ENCODE measurements at places on chromosomes 2 and 18.

GRCh38 chr2:171930385-171930784 lies 8.1 kb downstream of the HAT1 start:
- no peak for DNase-seq

GRCh38 chr18:37520508-37520907 lies 45.1 kb downstream of the CELF4 start:
- no peak for DNase-seq

DNA sequence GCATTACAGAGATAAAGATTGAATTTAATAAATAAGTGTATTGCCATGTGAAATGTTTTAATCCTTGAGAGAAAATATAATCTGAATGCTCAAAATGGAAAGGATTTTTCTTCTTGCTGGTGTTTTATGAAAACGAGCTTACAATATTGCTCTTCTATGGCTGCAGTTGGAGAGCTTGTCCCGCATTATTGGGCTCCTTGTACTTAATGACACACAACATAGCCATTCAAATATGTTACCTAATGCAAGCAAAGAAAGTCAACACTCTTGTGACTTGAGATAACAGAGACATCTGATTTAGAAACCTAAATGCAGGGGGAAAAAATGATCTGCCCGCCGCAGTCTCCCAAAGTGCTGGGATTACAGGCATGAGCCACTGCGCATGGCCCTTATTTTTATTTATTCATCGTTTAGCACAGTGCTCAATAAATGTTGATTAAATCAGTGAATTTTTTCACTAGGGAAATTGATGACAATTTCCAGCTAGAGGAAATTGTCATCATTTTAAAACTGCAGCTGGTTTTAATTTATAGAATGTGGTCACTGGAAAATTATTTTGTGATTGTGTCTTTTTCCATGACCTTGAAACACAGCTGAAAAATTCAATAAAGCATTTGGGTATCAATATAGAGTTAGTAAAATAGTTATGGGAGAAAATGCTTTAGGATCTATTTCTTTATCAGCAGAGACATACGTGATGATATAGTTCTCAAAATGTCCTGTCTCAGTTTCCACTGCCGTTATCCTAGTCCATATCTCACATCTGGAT lies 2.4 kb upstream of the PRKD3 start:
- no peak for DNase-seq

- DNase-seq = no peak
Observed at GRCh38 chr18:40222776-40223175, 1732.3 kb upstream of the PIK3C3 start.

DNA sequence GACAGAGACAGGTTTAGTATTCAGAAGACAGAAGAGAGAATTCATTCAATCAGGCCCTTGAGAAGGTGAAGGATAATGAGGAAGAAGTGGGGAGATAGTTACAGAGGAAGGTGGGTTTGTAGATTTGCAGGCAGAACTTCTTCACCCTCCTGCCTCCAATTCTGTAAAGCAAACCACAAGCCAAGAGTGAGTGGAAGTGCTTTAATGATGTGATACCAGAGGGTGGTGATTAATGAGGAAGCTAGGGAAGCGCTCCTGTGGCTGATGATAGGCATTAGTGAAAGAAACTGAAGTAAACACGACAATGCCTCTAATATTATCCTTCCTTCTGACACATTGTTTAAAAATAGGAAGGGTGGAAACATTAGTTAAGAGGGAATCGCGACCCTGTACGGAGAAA lies 78.2 kb downstream of the CAPN13 start:
- no peak for DNase-seq

GRCh38 chr2:43443282-43443681 lies 152.6 kb downstream of the THADA start:
- no peak for DNase-seq

GRCh38 chr2:47070920-47071824 lies 83.9 kb downstream of the STPG4 start:
- DNase-seq = peak; percentile 54

- no peak for DNase-seq
Observed at GRCh38 chr2:126543081-126543480, 112.9 kb upstream of the GYPC start.

DNA sequence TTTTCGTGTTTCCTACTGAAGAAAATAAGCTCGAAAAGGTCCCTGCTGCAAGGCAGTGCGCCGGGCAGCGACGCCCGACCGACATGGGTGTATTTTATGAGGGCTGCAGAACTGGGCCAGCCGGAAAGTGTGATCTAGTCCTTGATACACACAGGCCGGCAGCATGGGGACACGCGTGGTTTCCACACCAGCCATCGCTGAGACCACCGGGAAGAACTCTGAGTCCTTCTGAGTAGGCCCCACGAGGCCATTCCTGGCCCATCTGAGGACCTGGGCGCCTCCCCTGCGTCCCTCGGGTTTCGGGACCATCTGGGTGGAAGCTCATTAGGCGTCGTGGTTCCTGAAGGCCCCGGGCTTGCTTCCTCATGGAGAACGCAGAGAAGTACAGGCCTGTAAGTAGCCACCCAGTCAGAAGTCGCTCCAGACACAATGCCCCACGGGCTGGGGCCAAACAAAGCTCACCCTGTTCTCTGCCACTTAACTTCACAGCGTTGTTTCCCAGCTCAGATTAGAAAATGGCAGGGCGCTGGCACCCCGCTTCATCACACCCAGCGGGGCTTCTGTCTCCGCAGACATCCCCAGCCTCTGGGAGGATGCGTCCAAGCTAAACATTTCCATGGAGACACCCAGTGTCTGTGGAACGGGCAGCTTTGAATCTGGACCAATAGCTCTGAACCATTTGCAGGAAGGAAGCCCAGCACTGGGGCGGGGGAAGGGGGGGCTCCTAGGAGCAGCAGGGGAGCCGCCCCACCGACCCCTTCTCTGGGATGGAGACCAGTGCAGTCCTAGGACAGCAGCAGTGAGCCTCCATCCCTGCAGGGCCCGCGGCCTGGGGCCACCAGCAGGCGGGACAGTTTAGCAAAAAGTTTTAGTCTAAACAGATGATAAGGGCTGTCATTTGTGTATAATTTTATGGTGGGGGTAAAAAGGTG lies 2.4 kb downstream of the NFATC1 start:
- no peak for DNase-seq

DNA sequence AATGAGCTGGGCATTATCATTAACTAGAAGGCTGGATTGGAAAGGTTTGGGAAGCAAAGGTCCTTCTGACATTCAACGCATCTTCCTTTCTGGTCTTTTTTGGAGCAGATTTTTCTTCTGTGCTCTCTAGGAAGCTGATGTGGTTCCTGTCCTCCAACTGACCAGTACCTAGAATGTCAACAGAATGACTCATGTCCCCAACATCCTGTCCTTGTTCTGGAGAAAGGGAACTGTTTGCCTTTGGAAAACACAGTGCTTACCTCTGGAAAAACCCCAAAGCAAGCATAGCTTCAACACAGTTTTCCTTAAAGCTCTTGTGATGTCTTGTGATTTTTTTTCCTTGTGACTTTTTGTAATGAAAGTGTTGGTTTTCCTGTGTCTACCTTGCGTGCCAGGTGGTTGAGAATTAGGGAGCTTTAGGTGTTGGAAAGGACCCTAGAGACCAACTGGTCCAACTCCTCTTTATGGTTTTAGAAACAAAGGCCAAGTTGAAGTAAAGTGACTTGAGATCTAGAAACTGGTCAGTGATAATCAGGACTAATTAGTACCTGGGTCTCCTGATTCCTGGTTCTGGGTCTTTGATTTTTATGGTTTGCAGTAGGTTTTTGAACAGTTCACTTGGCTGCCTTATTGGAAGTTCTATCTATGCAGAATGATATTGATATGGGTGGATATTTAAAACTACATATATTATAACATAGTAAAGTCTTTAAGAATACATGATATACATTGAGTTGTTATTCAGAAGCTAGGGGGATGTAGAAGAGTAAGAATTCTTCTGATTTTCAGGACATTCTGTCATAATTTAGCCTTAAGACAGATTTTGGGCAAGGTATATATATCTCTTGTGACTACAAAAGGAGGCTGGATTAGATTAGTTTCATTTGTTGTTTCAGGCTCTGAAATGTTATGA lies 70.5 kb downstream of the FMNL2 start:
- DNase-seq = no peak

DNA sequence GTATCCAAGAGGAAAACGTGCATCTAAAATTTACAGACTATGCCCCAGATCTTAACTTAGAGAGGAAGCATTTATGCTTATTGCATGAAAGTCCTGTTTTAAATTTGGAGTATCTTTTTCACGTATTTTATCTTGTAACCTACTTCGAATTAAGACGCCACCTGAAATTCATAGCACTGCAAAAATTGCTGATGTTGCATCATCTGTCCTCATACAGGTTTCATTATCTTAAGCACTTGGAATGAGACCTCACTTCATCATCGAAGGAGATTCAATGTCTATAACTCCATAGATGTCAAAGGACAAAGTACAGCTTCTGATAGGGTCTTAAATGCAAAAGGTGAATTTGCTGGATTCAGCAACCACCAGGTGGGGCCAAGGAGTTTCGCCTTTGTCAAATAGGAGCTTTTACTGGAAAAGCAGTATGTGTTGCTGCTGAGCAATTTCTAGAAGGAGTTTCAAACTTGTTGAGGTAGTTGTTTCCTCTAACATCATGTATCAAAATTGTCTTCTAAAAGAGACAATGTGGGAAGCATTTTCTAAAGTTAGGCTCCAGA lies 106.4 kb upstream of the CCDC85A start:
- no peak for DNase-seq

GRCh38 chr2:220051716-220052115 lies 424.3 kb downstream of the SLC4A3 start:
- no peak for DNase-seq

DNA sequence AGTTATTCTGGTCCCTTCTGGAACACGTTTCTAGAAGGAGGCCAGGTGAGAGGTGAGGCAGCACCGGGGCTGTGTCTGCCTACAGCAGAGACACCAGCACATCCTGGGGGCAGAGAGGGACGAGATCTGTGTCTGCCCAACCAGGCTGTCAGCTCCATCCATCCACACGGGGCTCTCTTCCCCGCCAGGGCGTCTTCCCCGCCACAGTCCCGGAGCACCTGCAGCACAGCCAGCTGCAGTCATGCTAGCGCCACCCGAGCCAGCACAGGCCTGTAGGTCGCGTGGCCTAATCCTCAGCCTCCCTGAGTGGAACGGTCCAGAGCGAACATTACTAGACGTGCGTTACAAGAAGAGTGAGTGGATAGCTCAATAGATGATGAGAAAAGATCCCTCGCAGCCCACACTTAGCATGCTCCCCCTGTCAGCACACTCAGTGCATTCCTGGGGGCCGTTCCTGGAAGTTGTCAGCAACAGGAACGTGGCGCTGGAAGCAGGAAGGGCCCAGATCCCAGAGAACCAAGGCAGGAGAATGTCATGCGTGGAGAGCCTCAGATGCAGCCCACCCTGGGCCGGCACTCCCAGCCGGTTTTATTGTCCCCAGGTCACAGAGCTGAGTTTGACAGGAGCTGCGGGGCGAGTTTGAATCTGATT lies 179.0 kb downstream of the TWIST2 start:
- no peak for DNase-seq

GRCh38 chr2:68236103-68236734 lies 16.1 kb downstream of the PPP3R1 start:
- no peak for DNase-seq

DNA sequence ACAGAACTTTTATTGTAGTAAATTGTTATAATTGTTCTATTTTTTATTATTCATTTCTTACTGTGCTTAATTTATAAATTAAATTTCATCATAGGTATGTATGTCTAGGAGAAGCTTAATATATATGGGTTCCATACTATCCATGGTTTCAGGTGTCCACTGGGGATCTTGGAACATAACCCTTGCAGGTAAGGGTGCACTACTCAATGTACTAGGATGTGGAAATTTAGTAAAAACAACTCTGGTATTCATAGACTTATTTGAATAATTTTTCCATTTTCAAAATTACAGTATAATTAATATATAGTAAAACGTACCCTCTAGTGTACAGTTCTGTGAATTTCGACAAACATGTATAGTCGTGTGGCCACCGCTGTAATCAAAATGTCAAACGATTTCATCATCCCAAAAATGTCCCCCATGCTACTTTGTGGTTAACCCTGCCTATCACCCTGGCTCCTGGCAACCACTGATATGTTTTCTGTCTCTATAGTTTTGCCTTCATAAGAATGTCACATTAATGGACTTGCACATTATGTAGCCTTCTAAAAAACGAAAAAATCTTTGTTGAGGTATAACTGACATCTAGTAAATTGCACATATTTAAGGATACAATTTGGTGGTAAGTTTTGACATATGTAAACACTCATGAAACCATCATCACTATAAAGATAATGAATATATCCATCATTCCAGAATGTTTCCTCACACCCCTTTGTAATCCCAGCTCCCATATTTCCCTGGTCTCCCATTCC lies 45.7 kb downstream of the ARL5A start:
- no peak for DNase-seq

- no peak for DNase-seq
Observed at GRCh38 chr2:226983895-226984749, 148.3 kb downstream of the RHBDD1 start.

- DNase-seq = no peak
Observed at GRCh38 chr2:66561645-66562303, 126.8 kb downstream of the MEIS1 start.

- DNase-seq = no peak
Observed at GRCh38 chr2:156158808-156159207, 173.7 kb downstream of the NR4A2 start.

- no peak for DNase-seq
Observed at GRCh38 chr2:2777876-2778275, 446.8 kb upstream of the MYT1L start.

- DNase-seq = no peak
Observed at GRCh38 chr2:16247326-16248122, 307.2 kb downstream of the MYCN start.

DNA sequence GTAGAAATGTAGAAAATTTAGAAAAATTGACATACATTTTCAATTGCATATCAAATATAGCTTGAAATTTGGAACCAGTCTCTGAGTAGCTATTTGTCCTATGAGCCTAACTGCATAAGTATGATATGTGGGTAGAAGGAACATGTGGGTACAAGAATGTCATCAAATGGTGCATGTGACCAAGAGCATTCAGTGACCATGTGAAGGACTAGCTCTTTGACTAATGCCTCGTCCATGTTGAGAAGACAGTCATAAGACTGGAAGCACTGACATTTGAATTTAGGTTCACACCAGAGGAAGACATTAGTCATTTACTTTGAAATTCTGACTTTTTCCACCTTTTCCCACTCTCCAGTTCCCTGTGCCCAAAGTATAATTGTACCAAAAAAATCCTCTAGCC lies 12.6 kb downstream of the MRPL44 start:
- no peak for DNase-seq

DNA sequence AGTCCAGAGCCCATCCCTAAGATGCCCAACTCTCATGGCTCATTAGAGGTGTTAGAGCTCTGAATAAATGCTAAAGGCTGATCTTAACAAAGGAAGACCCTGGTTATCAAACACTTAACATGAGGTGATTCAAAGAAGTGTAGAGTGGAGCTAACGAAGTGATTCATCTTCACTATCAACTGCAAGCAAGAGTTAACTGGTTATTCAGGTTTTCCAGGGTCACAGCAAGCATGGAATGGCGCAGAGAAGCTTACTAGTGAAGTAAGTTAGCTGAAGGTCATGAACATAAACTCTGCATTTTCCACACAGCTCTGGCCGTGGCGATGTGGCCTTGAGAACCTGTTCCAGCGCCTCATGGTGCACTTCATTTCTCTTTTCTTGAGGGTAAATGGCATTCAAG lies 17.0 kb downstream of the RND3 start:
- DNase-seq = no peak
